GM12878 (cell line): ENCODE measurements at places on chromosomes 12 and 14. TPM values are rescaled to one million over a fixed set of nuclear protein-coding genes. Genes with fewer than 3 reads are reported as not detected.
A peak's percentile ranks its signal among the peaks of the same experiment; 100 is the strongest.

GRCh38 chr14:33085799-33086198 lies 147.1 kb downstream of the NPAS3 start:
- DNase-seq, result no peak

DNA sequence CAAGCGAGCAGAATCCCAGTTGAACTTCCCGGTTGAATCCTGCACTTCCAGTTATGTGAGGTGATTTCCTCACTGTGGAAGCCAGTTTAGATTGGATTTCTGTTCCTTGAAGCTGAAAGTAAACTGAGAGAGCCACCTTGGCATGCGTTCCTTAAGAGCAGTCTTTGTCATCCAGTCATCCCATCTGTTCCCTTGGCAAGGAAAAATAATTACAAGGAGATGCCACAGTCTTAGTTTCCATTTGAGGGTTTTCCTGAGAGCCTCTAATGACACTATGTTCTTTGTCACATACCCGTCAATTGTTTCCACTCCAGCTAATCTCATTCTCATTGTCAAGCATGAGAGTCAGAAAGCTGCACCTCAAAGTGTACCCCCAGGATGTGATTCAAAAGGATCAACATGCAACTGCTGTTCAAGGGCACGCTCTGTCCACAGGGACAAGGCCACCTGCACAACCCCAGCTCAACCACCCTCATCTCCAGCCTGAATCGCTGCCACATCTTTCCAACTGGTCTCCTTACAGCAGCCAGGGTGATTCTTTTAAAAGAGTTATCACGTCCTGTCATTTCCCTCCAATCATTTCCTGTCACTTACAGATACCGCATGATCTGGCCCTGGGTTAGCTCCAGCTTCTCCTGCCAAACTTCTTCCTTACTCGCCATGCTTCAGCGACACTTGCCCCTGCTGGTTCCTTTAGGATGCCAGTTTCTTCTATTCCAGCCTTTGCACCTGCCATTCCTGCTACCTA lies 18.0 kb upstream of the TCP11L2 start:
- DNase-seq, result no peak

DNA sequence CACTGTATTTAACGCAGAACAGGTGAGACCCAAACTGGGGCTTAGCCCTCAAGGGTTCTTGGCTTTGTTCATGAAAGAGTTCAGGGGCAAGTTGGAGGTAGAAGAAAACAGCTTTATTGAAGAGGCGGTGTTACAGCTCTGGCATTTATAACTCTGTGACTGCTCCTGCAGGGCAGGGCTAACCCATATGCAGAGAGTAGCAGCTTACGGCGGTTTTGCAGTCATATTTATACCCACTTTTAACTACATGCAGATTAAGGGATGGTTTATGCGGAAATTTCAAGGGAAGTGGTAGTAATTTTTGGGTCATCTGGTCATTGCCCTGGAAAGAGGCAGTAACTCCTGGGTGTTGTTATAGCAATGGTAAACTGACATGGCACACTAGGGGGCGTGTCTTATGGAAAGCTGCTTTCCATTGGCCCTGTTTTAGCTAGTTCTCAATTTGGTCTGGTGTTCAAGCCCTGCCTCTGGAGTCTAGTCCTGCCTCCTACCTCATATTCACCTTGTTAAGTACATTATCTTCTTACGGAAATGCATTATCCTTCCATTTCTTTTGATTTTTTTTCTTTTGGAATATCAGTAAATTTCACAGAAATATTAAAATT lies 1.8 kb upstream of the IAPP start:
- DNase-seq, result no peak

- DNase-seq, result no peak
These were observed 44.9 kb upstream of the GAS2L3 start for GRCh38 chr12:100528471-100529127.

DNA sequence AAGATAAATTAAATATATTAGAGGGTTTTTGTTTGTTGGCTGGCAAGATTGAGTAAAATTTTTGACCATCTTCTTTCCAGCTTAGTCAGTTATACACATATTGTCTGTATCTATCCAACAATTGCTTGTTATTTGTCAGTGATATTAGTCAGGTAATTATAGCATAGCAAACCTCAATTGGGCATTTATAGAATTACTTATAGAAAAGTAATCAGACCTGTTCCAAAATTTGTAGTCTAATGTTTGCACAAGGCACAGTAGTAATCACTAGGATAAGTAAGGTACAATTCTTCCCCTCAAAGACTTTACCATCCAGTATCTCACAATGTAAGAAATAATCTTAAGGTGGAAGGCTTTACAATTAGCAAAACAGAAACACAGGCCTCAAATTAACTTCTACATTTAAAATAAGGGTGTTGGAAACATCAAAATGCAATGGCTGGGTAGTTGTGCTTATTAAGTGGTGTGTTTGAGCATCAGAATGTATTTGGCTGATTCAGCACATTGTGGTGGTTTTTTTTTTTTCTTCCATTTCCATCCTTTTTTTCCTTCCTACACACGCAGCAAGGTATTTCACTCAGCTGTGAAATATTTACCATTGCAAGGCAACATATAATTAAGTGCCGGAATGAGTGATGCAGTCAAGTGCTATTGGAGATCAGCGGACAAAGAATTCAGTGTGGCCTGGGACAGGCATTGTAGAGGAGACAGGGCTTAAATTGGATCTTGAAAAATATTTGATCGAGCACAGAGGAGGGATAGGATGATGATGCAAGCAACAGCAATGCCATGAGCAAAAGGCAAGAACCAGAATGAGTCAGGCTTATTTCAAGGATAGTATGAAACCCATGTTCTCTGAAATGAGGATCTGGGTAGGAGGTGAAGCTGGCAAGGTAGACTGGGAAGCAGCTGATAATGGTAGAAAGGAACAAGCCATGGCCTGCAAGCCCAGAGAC lies 178.2 kb downstream of the AKAP6 start:
- no peak for DNase-seq

- DNase-seq, result no peak
These were observed 49.3 kb upstream of the BEGAIN start for GRCh38 chr14:100636559-100636958.

DNA sequence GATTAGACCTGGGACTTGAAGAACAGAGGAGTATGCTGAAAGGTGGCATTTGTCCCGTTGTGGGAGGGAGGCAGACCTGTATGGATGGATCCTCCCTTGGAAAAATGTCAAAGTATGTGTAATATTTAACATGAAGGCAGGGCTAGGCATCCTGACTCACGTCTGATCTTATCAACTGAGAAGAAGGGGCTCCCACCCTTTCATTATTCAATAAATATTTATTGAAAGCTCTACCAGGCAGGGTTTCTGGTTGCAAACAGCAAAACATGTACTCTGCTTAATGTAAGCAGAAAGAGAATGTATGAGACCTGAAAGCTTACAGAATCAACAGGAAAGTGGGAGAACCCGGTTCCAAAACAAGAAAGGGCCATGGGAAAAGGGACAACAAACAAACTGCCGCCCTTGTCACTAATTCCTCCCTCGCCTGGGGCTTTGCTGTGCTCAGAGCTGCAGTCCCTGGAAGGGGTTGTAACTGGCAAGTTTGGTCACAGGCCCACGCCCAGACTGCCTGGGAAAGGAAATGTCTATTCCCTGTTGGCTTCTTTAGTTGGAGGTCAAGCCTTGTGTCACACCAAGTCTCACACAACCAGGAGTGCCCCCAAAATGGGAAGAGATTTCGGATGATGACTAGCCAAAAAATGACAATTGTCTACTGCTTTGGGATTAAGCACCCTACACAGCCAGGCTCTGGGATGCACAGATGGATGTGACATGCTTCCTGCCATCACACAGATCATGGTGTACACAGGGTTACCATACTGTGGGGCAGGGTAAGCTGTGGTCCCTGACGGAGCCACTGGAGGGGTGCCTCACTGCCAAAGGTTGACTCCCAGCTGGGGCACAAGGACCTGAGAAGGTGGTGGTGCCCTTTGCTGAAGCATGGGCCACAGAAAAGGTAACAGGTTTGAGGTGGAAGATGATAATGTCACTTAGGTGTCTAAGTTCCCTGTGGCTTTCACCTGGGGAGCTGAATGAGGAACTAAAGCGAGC lies 36.8 kb downstream of the RAB35 start:
- no peak for DNase-seq

DNA sequence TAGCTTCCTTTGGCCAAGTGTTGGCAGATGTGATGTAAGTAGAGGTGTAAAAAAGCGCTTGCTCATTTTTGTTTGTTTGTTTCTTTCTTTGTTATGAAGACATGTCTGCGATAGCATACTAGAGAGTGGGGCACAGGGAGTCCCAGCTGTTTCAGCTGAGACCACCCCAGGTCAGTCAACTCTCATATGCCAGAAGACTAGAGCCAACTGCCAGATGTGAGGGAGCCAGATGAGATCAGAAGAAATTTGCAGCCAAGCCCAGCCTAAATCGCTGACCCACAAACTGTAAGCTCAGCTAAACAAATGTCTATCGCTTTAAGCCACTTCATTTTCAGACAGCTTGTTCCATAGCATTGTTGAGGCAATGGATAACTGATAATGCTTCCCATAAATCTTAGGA lies 397.1 kb downstream of the APAF1 start:
- no peak for DNase-seq

GRCh38 chr12:33988913-33989312 lies 33.4 kb upstream of the ALG10 start:
- no peak for DNase-seq

DNA sequence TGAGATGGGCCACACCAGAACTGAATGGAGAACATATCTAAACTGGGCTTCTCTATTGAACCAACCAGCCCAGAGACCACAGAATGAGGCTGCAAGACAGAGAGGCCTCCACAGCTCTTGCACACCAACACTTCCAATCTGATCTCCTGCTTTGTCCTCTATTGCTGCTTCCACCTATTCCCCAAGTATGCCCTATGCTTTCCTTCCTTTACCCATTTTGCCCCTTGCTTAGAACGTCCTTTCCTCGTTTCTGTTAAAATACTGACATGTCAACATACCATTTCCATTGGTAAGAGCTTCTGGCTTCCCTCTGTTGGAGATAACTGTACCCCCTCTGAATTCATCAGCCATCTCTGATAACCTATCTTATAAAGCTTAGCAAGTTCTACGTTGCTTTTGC lies 2.8 kb downstream of the SLC2A13 start:
- DNase-seq, result no peak

GRCh38 chr14:22871224-22872032 lies at the start of gene LRP10:
Gene LRP10, plus strand, starts transcription at chr14:22871740. Its CDS starts 564 bp downstream, at chr14:22872304.
- DNase-seq, result peak; percentile 78

DNA sequence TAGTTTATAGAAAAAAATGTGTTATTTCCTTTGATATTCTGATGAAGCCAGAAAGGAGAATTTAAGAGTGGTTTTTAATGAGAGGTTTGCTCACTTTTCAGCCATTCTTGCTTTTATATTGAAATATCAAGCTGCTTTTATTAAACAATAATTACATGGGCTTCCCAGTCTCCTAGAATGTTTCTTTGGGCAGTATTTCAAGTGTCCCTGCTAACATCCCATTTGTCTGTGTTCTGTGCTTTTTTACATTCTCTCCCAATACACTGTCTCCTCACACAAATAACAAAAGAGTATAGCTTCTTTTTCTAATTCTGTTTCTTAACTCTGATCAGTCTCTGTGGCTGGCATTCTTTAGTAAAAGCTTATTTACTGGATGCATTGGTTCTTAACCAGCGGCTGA lies 145.4 kb downstream of the TPH2 start:
- no peak for DNase-seq

- no peak for DNase-seq
These were observed 183.2 kb downstream of the EPS8 start for GRCh38 chr12:15605881-15606590.

Gene KRT2
- not detected in 2 replicates for polyA plus RNA-seq

Gene SYCP3
- polyA plus RNA-seq, result 0.08 and 0.51 TPM in 2 replicates
